ENCODE measurements at places on chromosomes 12 and 14.

DNA sequence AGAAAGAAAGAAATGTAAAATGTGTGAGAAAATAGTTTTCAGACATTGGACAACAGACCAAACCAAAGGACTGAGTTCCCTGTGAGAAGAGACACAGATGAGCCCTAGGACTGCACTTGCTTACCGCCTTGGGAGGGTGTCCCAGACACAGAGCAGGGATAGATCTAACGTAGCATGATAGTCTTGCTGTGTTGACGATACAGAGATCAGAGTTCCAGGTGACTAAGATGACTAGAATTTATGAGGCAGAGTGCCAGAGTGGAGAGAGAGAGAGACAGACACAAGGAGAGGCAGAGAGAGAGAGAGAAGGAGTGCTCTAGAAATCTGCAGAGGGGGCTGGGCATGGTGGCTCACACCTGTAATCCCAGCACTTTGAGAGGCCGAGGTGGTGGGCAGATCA, 148.2 kb upstream of the LMNTD1 start:
- DNase-seq, result no peak

- DNase-seq, result no peak
These were observed 32.0 kb upstream of the LMNTD1 start for GRCh38 chr12:25585021-25585523.

GRCh38 chr12:89343127-89343526, 9.2 kb downstream of the DUSP6 start:
- no peak for DNase-seq

DNA sequence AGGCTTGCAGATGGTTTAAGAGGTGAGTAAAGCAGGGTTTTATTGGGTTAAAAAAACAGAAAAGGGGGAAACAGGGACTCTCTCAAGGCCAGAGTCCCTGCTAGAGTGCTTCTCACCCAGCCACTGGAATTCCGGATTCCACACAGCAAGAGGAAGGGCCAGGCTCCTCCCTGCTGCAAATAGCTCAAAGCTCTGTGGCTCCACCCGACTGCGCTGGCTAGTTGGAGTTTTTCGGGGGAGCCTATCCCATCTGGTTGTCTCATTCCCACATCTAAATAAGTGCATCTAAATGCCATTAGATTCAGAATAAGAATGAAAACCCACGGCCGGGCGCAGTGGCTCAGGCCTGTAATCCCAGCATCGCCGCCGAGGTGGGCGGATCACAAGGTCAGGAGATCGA, 791.5 kb downstream of the SLC16A7 start:
- no peak for DNase-seq

- DNase-seq, result no peak
These were observed 24.8 kb upstream of the TMEM106C start for GRCh38 chr12:47938594-47938993.

GRCh38 chr12:89225808-89226411, 126.4 kb downstream of the DUSP6 start:
- DNase-seq, result no peak

GRCh38 chr12:22257100-22257499, 77.4 kb downstream of the ST8SIA1 start:
- DNase-seq, result no peak

GRCh38 chr14:94593749-94594431, 12.7 kb downstream of the SERPINA5 start:
- DNase-seq, result no peak

GRCh38 chr12:120139958-120140357, 23.4 kb upstream of the RAB35 start:
- no peak for DNase-seq
